ENCODE measurements at places on chromosomes 11 and 22. TPM values are rescaled to one million over a fixed set of nuclear protein-coding genes. Genes with fewer than 3 reads are reported as not detected.

The ILK gene
- polyA plus RNA-seq = 158 TPM

The CRYBB3 gene
- polyA plus RNA-seq = 0.60 TPM

The C11orf54 gene
- 73.0 TPM for polyA plus RNA-seq

The NLRP6 gene
- not detected for polyA plus RNA-seq

The KCNC1 gene
- 1.1 TPM for polyA plus RNA-seq

The C22orf42 gene
- 0.35 TPM for polyA plus RNA-seq

The UEVLD gene
- polyA plus RNA-seq = 20.6 TPM

The CBX7 gene
- polyA plus RNA-seq = 7.8 TPM

The APOA1 gene
- 13.4 TPM for polyA plus RNA-seq

The GRIA4 gene
- 0.98 TPM for polyA plus RNA-seq

The POU2AF1 gene
- polyA plus RNA-seq = 0.38 TPM

The BAIAP2L2 gene
- 0.66 TPM for polyA plus RNA-seq

The PLAAT3 gene
- polyA plus RNA-seq = 7.8 TPM

The CHRM4 gene
- 0.10 TPM for polyA plus RNA-seq

The F2 gene
- polyA plus RNA-seq = not detected

The PKDREJ gene
- polyA plus RNA-seq = 0.76 TPM

The PYGM gene
- polyA plus RNA-seq = 3.4 TPM

Data from left lung (tissue), 14 donors.